CD8-positive, alpha-beta memory T cell (primary cell): ENCODE measurements at places on chromosomes 13 and 19. TPM values are rescaled to one million over a fixed set of nuclear protein-coding genes. Genes with fewer than 3 reads are reported as not detected.

GRCh38 chr13:48942131-48942530 is 33.6 kb upstream of the FNDC3A start:
- no peak for DNase-seq

GRCh38 chr13:108816375-108816774 is 187.0 kb downstream of the MYO16 start:
- DNase-seq = no peak

DNA sequence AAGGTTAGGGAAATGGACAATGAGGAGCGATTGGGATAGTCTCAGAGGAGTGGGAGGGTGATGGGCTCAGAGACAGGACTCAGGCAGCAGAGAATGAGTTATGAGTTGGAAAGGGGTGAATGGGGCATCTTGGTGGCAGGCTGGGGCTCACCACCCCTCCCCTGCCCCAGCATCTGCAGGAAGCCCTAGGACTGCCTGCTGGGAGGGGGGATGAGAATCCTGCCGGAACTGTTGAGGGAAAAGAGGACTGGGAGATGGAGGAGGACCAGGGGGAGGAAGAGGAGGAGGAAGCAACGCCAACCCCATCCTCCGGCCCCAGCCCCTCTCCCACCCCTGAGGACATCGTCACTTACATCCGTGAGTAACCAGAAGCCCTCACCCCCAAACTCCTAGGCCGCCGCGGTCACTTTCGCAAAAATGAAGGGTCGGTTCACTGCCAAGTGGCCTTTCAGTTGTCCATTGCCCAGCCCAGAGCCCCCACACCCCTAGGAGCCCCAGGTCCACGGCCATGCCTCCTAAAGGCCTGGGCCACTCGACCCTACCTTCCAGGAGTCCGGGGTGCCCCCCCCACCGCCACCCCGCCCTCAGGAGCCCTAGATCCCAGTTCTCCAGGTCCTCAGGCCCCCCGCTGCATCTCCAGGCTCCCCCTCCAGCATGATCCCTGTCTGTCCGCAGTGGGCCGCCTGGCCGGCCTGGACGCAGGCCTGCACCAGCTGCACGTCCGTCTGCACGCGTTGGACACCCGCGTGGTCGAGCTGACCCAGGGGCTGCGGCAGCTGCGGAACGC is 764 bp downstream of the CLEC11A start:
- no peak for DNase-seq

The RXFP2 gene
- polyA plus RNA-seq = not detected

The SLC15A1 gene
- not detected for polyA plus RNA-seq

GRCh38 chr13:91401920-91402319 is 3.5 kb downstream of the GPC5 start:
- DNase-seq = no peak

GRCh38 chr13:98942997-98943396 is 34.9 kb downstream of the DOCK9 start:
- no peak for DNase-seq
